ENCODE measurements at places on chromosomes 13 and 19.

- peak; percentile 53 for DNase-seq
Measured at GRCh38 chr19:38506723-38507550, 73.4 kb downstream of the RYR1 start.

DNA sequence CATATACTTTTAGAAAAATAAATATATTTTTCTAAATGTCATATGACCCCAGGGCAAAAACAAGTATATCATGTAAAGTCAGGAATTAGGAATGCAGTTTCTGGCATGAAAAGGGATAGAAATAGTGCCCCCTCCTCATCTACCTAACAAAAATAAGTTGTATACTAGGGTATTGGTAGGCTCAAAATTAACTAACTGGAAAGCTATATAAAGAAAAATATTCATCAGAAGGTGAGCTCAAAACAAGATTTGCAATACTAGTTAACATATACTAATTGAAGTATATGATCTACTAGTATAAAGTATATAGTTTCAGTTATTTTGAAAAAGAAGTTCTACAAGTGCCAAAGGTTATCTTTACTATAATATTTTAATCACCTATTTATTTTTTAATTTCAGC lies 200.2 kb downstream of the GPC5 start:
- no peak for DNase-seq

- no peak for DNase-seq
Measured at GRCh38 chr13:73958657-73959397, 175.4 kb downstream of the KLF12 start.

DNA sequence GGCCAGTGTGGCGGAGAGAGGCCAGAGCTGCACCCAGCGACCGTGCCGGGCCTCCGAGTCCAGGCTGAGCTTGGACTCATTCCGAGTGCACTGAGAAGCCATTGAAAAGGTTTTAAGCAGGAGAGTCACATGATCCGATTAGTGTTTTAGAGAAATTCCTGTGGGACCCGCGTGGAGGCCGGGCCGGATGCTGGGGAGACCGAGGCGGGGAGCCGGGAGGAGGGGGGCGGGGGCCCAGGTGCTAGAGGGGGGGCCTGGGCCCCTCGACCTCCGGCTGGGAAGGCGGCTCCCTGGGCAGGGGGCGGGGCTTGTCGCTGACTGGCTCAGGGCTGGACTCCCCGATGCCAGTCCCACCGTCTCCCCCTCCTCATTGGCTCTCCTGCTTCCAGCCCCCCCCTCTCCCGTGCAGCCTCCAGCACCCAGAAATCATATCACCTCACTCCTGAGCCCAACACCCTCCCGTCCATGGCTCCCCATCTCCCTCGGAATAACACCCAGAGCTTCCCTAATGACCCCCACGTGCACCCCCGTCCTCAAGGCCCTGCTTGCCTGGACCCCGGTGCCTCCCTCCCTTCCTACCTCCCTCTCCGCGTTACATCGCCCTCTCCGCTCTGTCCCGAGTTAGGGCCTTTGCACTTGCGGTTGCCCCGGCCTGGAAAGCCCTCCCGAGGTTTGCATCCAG lies 5.2 kb upstream of the ZNF579 start:
- peak; percentile 58 for DNase-seq

DNA sequence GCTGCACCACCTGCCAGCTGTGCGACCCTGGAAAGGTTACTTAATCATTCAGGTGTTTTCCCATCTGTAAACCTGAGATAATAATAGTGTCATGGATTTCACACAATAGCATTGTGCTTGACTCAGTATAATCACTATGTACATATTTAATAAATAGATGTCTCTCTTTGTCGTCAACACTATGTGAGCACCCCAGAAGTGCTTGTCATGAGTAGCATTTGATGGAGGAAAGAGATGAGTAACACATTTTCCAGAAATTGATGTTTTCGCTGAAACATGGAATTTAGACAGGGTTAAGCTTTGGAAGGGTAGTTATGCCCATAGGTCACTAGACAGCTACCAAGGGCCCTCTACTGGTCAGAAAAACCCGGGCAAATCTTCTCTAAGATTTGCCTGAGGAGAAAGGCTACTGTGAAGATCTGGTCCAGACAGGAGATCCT lies 9.5 kb upstream of the MBNL2 start:
- peak; percentile 66 for DNase-seq

- peak; percentile 54 for DNase-seq
Measured at GRCh38 chr19:44685877-44686276, 13.1 kb upstream of the CEACAM16 start.

DNA sequence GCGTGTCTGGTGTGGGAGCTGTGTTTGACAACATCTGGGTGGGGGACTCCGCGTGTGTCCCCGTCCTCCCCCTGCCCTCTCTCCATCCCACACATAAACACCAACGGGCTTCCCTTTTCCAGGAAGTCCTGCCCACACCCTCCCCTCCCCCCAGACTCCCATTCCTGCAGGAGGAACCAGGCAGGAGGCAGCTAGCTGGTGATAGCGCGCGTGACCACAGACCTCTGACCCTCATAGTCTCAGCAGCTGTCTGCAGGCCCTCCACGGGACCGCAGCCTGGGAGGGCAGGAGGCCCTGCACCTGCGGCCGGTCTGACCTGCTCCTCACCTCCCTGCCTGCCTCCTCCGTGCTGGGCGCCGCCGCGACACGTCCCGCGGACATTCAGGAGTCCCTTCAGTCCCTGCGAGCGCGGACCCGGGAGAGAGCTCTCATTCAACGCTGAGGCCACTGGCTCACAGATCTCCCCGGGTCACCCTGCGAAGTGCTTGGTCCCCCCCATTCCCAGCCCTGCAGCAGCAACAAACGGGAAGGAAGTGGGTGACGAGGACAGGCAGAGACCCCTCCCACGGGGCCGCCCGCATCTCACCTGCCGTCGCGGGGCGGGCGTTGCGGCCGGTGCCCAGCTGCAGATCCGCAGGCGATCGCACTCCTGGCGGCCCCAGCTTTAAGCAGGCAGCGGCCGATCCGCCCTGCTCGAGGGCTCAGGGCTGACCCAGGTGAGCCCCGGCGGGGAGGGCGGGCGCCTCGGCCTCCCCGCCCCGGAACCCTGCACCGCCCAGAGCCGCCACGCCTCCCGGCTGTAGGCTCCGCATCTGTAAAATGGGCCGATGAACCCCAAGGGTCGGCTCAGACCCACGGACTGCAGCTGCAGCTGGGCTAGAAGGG lies 1.1 kb upstream of the ACP5 start:
- no peak for DNase-seq

- peak; percentile 85 for DNase-seq
Measured at GRCh38 chr13:79435561-79435990, 29.5 kb upstream of the RBM26 start.

DNA sequence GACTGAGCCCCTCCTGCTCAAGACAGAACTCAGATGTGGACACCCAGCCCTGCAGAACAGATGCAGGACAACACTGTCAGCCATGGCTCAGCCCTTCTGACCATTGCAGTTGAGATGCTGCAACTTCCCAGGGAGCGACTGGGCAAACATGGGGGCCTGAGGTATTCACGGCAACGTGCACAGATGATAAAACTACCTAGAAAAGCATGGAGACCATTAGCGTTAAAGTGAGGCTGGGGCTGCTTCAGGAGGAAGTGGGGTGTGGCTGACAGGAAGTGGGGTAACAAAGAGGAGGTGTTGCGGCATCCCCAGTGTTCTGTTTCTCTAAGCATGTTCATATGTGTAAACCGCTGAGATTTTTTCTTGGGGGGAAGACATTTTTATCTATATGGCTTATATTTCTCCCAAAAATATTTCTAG lies 1.3 kb upstream of the SIGLEC9 start:
- no peak for DNase-seq
